ENCODE measurements at places on chromosomes 4 and X.

DNA sequence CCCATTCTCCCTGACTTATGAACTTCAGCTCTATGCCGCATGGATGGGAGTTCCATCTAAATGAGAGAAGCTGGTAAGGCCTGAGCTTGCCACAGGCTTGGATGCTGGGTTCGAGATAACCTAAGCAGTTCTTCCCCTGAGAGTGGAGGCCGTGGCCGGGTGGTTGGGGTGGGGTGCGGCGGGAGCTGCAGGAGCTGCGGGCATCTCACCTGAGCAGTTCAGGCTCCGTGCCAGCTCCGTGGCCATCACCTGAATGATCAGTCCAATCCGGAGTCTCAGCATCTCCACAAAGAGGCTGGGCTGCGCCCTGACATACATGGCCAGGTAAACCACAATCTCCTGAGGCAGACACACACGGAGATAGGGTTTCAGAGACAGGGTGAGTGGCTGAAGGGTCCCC is 77.6 kb downstream of the PHKA2 start:
- no peak for DNase-seq

- DNase-seq: no peak
Measured at GRCh38 chr4:159193046-159193620, 90.3 kb downstream of the RAPGEF2 start.

DNA sequence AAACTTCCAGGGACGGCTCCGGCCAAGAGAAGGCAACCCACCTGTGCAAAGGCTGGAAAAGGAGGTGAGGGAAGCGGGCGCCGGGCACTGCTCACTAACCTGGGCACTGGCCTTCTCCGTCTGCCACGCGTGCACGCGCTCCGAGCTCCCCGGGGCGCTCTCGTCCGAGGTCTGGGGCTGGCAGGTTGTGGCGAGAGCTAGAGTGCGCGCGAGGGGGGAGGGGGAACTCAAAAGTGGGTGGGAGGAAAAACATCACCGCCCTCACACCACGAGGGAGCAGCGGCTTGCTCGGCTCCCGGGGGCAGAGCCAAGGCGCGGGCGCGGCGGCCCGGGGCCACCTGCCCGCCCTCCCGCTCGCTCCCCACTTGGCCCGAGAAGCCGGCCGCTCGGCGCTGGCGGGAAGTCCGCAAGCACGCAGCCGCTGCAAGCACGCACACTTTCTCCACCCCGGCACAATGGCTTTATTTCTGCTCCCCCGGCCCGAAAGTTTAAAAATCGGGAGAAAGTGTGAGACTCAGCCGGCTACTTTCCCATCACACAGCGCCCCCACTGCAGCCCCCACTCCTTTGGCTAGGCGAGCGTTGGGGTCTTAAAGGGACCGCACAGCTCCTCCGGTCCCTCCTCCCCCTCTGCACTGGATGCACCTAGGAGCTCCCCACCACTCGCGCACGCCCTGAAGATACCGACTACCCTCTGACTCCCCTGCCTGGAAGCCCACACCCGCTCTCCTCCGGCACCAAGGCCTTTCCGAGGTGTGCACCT is at the start of gene CHRDL1:
CHRDL1 (minus strand) TSS at position 173 of the 762 bp plus-strand sequence. CDS start 3,636 bp downstream, outside the sequence.
- no peak for DNase-seq

DNA sequence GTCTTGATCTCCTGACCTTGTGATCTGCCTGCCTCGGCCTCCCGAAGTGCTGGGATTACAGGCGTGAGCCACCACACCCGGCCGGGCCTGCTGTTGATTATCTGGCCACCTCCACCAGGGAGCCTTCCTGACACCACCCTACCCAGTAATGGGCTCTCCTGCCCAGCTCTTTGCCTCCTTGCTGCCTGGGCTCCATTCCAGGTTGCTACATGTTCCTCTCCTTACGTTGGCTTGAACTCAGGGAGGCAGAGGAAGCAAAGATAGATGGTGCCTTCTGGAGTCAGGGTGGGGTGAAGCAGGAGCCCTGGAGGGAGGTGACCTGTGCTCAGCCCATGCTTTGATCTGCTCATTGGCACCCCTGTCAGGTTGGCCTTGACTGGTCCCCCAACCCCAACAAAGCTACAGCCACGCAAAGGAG is 26.3 kb downstream of the FLNA start:
- DNase-seq: no peak

DNA sequence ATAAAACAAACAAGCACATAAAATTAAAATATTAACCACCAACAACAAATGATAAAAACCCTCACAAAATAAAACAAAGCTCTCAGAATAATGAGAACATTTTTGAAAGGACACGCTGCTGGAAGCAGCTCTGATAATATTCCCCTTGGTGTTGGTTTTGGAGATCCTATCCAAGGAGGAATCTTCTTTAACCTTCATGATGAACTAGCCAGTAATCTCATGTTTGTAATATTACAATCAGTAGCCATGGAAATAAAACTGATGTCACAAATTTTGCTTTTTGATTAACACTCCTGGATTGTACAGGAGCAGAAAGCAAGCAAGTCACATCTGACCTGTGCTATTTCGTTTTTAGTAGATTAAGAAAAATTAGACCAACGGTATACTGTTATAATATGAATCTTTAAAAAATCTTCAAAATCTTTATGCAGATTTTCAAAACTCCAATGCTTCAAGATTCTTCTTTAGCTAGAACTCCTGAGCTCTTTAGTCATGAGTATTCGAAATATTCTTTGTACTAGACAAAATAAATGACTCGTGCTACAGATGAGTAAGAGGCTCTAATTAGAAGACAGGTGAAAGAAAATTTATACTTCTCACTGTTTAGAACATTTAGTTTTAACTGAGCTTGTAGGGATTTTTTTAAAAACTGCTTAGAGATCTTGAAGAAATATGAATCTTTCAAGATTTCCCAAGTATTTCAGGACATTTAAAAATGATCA is 154.1 kb downstream of the RASL11B start:
- no peak for DNase-seq

- no peak for DNase-seq
Measured at GRCh38 chr4:2386717-2387116, 31.7 kb downstream of the ZFYVE28 start.

DNA sequence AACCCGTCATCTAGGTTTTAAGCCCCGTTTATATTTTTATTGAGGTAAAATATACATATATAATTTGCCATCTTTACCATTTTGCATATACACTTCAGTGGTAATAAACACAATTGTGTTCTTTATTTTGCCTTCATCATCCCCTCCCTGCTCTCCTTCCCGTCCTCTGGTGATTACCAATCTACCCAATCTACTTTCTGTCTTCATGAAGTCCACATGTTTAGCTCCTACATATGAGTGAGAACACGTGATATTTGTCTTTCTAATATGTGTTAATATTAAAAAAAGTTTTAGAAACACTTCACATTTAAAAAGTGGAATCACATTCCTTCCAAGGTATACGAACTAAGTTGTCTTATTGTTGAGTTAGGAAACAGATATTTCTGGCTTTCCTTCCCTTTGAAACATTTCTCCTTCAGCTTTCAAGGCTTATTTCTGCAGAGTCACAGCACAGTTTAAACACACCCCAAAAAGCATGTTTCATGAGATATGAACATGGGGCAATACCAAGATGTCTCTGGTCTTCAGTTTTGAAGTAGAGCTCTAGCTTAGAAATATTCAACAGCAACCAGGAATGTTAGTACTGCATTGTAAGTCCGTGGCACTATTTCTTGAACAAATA is 35.9 kb downstream of the GYPA start:
- no peak for DNase-seq

- DNase-seq: no peak
Measured at GRCh38 chr4:90904021-90904420, 776.8 kb downstream of the CCSER1 start.

GRCh38 chr4:45078201-45078600 is 351.8 kb upstream of the GNPDA2 start:
- no peak for DNase-seq

DNA sequence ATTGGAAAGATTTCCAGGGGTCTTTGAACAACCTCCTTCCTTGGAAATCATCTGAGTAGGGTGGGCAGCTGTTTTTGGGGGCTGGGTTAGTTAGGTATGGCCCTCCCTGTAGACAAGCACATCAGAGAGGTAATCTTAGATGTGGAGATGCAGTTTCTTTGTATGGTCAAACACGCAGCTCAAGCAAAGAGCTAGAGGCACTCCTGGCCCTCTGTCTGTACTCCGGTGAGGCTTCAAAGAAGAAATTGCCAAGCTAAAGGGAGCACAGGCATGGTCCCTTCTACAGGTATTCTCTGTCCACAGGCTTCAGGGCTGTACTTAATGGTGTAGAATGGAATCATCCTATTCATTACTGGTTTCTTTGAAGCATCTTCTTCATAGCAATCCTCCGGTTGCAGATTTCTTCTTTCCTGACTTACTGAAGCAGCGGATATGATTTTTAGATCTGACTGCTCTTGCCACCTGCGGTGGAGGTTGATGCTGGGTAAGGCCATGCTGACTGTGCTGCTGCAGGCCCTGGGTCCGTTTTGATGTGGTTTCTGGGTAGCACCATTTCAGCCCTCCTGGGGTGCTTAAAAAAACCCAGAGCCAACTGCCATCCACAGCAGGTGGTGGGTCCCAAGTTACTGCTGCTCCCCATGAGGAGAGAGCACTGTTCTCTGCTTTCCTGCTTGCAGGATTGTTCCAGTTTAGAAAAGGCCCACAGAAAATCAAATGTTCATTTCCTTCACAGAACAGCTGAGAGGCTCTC is 318.9 kb upstream of the GATB start:
- DNase-seq: no peak

- peak; percentile 69 for DNase-seq
Measured at GRCh38 chrX:78708262-78708661, 39.3 kb upstream of the LPAR4 start.

- no peak for DNase-seq
Measured at GRCh38 chr4:24793219-24794005, 2.0 kb upstream of the SOD3 start.
